ENCODE measurements at places on chromosomes 7 and 10.

DNA sequence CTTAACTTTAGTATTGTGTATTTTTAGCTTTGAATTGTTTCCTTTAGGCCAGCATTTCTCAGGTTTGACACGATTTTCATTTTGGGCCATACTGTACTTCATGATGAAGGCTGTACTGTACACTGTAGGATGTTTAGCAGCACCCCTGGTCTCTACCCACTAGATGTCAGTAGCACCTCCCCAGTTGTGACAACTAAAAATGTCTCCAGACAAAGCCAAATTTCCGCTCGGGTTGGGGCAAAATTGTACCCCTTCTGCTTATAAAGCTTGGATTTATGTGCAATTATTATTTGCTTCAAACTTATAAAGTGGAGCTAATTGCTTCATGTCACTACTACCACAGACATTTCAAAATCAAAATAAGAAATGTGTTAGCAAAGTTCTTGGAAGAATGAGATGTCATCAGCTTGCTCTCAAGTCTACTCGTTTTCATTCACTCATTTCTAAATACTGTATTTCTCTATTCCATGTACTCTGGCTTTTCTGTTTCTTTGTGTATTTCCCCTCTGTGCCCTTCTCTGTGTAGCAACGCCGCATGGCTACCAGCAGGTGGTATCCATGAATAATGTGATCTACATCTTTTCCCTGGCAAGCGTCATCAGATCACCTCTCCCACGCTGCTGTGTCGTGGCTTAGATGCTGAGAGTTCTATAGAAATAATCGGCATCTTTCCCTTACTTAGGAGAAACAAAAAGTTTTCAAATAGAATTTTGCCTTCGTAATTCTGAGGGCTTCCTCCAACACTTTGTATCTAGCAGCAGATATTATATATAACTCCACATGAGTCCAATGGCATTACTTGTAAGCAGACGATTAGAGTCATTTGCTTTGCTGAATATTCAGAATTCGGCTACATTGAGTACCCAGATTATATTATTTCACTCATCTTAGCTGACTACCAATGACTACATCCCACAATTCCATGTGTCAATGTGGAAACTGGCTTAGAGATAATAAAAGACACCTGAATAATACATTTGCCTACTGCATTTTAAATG, 47.8 kb upstream of the CALCR start:
- peak; percentile 96 for ATAC-seq

GRCh38 chr10:102975483-102976379, 57.6 kb downstream of the CNNM2 start:
- ATAC-seq: no peak

- peak; percentile 12 for ATAC-seq
Observed at GRCh38 chr7:94250987-94251386, 143.7 kb upstream of the COL1A2 start.

- ATAC-seq: no peak
Observed at GRCh38 chr10:44781131-44781530, 130.0 kb upstream of the TMEM72 start.

GRCh38 chr7:38535073-38535472, 96.1 kb downstream of the AMPH start:
- no peak for ATAC-seq

- ATAC-seq: peak; percentile 64
Observed at GRCh38 chr7:66542528-66543269, 86.0 kb upstream of the KCTD7 start.

- no peak for ATAC-seq
Observed at GRCh38 chr10:60009710-60010383, 103.5 kb upstream of the CCDC6 start.

All from SK-N-SH treated with all-trans-retinoic acid at 6 μM for 48 hours (cell line).